ENCODE measurements at places on chromosomes 1 and 21. TPM values are rescaled to one million over a fixed set of nuclear protein-coding genes. Genes with fewer than 3 reads are reported as not detected.

- no peak for DNase-seq
Measured at GRCh38 chr1:4530166-4530785, 124.1 kb upstream of the AJAP1 start.

DNA sequence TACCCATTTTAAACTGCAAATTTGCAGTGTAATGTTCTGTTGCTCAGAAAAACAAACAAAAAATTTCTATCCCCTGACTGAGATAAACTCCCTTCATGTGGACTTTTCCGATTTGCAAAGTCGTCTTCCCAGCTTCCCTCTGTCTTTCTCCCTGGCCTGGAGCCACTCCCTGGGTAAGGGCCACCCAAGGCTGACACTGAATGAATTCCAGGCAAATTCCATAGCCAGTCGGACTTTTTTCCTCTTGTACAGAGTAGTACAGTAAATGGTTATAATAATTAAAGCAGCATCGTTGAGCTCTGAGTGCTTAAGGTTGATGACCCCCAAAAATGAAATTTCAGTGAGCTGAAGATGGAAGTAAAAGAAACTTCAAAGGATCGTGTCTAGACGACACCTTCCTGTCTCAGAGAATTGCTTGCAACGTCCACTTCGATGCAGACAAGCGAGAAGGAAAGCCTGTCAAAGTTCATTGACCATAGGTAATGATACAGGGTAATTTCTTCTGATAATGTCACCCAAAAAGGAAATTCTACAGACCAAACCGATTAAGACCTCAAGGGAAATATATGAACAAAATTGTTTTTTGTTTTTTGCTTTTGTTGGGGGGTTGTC lies 33.6 kb upstream of the LHX8 start:
- no peak for DNase-seq

GRCh38 chr1:55284856-55285255 lies 69.7 kb upstream of the USP24 start:
- DNase-seq, result peak; percentile 30

OPRD1 gene
- total RNA-seq, result not detected

RBP7 gene
- not detected for total RNA-seq

PRRX1 gene
- 14.0 TPM for total RNA-seq
